Thoracic aorta (tissue), 2 donors: ENCODE measurements at places on chromosomes 3 and 15. TPM values are rescaled to one million over a fixed set of nuclear protein-coding genes. Genes with fewer than 3 reads are reported as not detected.

DNA sequence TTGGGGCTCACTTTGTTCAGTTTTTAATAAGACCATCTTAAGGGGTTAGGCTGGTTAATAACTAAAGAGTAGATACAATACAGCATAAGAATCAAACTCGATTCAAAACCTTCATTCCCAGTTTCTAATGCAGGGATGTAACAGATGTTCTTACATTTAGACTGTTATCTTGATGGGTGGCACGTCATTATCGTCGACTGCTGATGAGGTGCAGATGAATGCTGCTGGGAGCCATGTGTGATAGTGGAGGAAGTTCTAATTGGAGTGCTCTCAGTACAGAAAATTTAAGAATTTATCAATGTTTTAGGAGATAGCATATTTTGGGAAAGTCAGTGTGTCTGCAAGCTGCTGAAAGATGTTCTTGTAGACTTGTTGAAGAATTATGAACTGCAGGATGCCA lies 331.5 kb downstream of the PTPRG start:
- no peak for DNase-seq
- H3K27ac ChIP-seq: no peak overlapping the region
- no peak overlapping the region for H3K4me3 ChIP-seq
- no peaks in the 10 kb centered on the region for H3K36me3 ChIP-seq

Gene P2RY14
- total RNA-seq: 2.5 TPM

DNA sequence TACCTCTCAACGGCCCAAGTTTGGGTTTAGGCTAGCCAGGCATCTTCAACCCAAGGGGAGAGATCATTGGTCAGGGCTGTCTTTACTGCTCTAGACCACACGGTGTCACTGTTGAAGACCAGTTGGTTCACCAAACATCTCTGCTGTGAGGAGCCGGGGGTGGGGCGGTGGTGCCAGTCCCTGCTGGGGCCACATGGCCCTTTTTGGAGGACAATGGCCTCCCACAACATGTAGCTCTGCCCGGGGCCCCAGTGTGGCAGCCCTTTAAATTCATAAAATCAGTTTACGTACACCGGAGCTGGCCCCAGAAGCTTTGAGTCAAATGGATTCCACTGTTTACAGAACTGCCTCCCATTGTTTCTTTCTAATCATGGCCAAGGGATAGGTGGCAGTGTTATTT lies 19.1 kb upstream of the TM4SF18 start:
- H3K36me3 ChIP-seq: no peaks in the 10 kb centered on the region
- no peak overlapping the region for H3K27ac ChIP-seq
- no peaks in the 10 kb centered on the region for H3K27me3 ChIP-seq
- H3K4me3 ChIP-seq: no peak overlapping the region
- no peaks in the 10 kb centered on the region for H3K4me1 ChIP-seq

DNA sequence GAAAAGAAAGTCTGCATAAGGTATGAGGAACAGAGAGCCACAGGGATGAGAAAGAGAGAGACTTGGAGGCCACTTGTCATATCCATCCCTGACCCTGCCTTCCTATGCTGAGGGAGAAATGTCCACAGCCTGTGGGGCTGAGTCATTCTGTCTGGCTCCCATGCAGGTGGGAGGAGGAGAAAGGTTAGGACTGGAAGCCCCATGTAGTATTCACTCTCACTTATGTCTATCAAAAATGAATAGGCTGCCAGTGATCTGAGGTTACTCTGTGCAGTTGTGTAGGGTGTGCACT lies 71.3 kb downstream of the RAB11A start:
- no peaks in the 10 kb centered on the region for H3K36me3 ChIP-seq
- DNase-seq: no peak
- no peak overlapping the region for H3K27ac ChIP-seq
- no peaks in the 10 kb centered on the region for H3K4me1 ChIP-seq
- H3K4me3 ChIP-seq: no peak overlapping the region

GRCh38 chr3:104887069-104887468 lies 479.6 kb upstream of the ALCAM start:
- no peaks in the 10 kb centered on the region for H3K4me1 ChIP-seq
- no peak overlapping the region for H3K27ac ChIP-seq
- no peaks in the 10 kb centered on the region for H3K27me3 ChIP-seq
- no peaks in the 10 kb centered on the region for H3K36me3 ChIP-seq

DNA sequence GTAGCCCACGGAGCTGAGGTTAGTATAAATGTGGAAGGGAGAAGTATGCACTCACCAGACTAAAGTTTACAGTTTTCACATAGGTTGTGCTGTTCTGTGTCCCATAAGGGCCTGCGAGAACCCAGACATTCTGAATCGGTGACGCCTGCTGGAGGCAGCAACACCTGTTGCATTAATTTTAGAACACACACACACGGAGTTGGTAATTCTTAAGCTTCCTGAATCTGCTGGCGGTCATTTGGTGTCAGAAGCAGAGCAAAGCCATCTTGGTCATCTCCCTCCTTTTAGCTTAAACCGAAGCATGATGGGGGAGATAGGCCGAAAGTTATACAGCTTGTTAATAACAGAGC lies 41.1 kb upstream of the AP3B2 start:
- peak overlapping the region; percentile 68 for H3K27ac ChIP-seq
- peak overlapping the region; percentile 77 for H3K4me3 ChIP-seq
- peaks cover 6% of the 10 kb centered on the region for H3K36me3 ChIP-seq
- H3K27me3 ChIP-seq: no peaks in the 10 kb centered on the region
- no peak for DNase-seq
- H3K4me1 ChIP-seq: peaks cover 7% of the 10 kb centered on the region

DNA sequence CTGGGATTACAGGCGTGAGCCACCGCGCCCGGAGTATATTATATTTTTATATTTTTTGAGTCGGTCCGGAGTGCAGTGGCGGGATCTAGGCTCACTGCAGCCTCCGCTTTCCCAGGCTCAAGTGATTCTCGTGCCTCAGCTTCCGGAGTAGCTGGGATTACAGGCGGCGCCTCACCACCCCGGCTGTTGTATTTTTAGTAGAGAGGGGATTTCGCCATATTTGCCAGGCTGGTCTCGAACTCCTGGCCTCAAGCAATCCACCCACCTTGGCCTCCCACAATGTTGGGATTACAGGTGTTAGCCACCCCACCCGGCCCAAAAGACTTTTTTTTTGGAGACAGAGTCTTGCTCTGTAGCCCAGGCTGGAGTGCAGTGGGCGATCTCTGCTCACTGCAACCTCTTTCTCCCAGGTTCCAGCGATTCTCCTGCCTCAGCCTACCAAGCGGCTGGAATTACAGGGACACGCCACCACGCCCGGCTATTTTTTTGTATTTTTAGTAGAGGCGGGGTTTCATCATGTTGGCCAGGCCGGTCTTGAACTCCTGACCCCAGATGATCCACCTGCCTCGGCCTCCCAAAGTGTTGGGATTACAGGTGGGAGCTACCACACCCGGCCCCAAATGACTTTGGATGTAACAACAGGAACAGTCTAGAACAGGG lies 1.0 kb downstream of the ZNF589 start:
- no peak for DNase-seq
- H3K27me3 ChIP-seq: no peaks in the 10 kb centered on the region
- no peaks in the 10 kb centered on the region for H3K4me1 ChIP-seq
- H3K4me3 ChIP-seq: peak overlapping the region; percentile 98

Gene SLC35G2
- 5.3 TPM for total RNA-seq

GRCh38 chr3:71428841-71429596 lies 154.5 kb downstream of the FOXP1 start:
- no peaks in the 10 kb centered on the region for H3K36me3 ChIP-seq
- no peak for DNase-seq
- H3K4me1 ChIP-seq: peaks cover 47% of the 10 kb centered on the region
- H3K27me3 ChIP-seq: no peaks in the 10 kb centered on the region
- H3K27ac ChIP-seq: no peak overlapping the region
- peak overlapping the region; percentile 67 for H3K4me3 ChIP-seq

DNA sequence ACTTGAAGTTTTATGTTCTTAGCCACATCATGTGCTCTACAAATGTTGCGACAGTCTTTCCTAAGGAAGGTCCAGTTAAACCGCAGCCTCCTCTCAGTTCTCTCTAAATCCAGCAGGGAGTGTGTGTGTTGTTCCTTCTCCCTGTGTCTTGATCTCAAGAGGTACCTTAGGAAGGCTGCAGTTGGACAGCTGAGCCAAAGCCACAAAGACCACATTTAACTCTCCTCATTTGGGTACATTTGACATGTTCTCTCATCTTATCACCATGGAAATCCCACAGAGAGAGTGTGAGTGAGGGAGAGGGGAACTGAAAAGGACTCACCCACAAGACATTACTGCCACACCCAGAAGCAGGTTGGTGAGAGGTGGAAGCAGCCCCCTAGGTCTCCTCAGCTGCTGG lies 79.5 kb downstream of the CD200R1L start:
- no peaks in the 10 kb centered on the region for H3K4me1 ChIP-seq
- H3K36me3 ChIP-seq: no peaks in the 10 kb centered on the region
- no peak overlapping the region for H3K27ac ChIP-seq
- no peak overlapping the region for H3K4me3 ChIP-seq

DNA sequence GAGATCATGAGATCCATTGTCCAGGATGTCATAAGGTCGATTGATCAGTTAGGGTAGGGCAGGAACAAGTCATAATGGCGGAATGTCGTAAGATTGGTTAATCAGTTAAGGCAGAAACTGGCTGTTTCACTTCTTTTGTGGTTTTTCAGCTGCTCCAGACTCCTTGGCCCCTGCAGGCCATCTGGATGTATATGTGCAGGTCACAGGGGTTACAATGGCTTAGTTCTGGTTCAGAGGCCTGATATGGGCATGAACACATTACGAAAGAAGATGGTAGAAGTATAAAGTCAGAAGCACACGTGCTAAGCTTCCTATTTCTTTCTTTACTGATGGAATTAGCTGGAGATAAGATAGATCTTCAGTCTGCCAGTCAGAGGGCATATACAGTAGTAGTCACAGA lies 315.4 kb upstream of the LRRC3B start:
- H3K4me1 ChIP-seq: no peaks in the 10 kb centered on the region
- H3K27ac ChIP-seq: no peak overlapping the region
- DNase-seq: no peak
- no peak overlapping the region for H3K4me3 ChIP-seq
- no peaks in the 10 kb centered on the region for H3K27me3 ChIP-seq
- H3K36me3 ChIP-seq: no peaks in the 10 kb centered on the region

- H3K4me3 ChIP-seq: no peak overlapping the region
- H3K4me1 ChIP-seq: no peaks in the 10 kb centered on the region
- H3K27ac ChIP-seq: no peak overlapping the region
- H3K36me3 ChIP-seq: no peaks in the 10 kb centered on the region
- H3K27me3 ChIP-seq: no peaks in the 10 kb centered on the region
Measured at GRCh38 chr3:13746385-13746784, 133.5 kb downstream of the WNT7A start.

Gene CFAP100
- total RNA-seq: not detected

GRCh38 chr15:92848852-92849598 lies 51.1 kb upstream of the CHD2 start:
- no peaks in the 10 kb centered on the region for H3K27me3 ChIP-seq
- no peak overlapping the region for H3K27ac ChIP-seq
- no peaks in the 10 kb centered on the region for H3K4me1 ChIP-seq
- H3K36me3 ChIP-seq: no peaks in the 10 kb centered on the region

DNA sequence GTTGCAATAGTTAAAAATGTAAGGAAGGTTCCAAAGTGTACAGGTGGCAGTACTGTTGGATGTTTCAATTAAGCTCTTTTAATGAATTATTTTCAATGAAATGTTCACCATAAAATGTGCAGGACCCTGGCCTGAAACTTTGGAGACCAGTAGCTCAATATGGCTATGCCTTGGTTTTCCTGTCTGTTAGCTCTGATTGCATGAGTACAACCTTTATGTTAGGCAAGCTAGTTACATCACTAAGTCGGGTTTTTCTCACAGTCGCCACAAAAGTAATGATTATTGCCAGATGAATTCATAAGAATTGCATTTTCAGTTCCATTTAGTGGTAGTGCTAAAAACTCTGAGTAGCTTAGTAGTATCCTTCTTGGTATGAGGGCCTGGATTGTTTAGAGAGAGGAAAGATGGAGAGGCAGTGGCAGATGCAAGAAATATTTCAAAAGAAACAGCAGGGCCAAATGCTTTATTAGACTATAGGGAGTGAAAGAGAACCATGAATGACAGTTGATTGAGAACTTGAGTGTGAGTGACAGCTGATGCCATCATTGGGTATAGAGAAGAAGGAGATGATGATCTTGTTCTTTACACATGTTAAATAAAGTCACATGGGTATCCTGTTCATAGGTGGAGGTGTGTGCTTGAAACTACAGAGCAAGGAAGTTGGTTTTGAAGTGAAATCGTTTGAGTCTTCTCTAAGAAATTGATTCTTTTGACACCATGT lies 109.5 kb downstream of the AKAP13 start:
- H3K27me3 ChIP-seq: no peaks in the 10 kb centered on the region
- H3K27ac ChIP-seq: no peak overlapping the region
- H3K36me3 ChIP-seq: no peaks in the 10 kb centered on the region

GRCh38 chr3:197444793-197445379 lies 110.9 kb downstream of the BDH1 start:
- no peaks in the 10 kb centered on the region for H3K4me1 ChIP-seq
- no peak overlapping the region for H3K27ac ChIP-seq
- DNase-seq: no peak
- no peaks in the 10 kb centered on the region for H3K36me3 ChIP-seq
- no peak overlapping the region for H3K4me3 ChIP-seq

Gene MB21D2
- 6.4 TPM for total RNA-seq

- peak overlapping the region; percentile 89 for H3K4me3 ChIP-seq
- no peak for DNase-seq
- peak overlapping the region; percentile 93 for H3K27ac ChIP-seq
- H3K36me3 ChIP-seq: peaks cover 28% of the 10 kb centered on the region
Measured at GRCh38 chr15:90903733-90904536, 833 bp downstream of the MAN2A2 start.

DNA sequence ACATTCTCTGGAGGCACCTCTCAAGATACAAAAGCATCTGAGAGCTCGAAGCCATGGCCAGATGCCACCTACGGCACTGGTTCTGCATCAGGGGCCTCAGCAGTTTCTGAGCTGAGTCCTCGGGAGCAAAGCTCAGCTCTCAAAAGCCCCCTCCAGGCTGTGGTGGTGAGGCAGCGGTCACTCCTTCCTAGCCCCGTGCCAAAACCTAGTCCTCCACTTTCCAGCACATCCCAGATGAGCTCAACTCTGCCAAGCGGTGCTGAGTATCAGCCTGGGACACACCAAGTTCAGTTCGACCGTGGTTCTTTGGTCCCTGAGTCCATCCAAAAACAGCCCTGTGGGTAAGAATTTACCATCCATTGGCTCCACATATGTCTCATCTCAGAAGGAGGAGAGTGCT lies 79.3 kb upstream of the STT3B start:
- DNase-seq: no peak
- no peaks in the 10 kb centered on the region for H3K4me1 ChIP-seq
- no peaks in the 10 kb centered on the region for H3K36me3 ChIP-seq
- no peaks in the 10 kb centered on the region for H3K27me3 ChIP-seq

- H3K27me3 ChIP-seq: no peaks in the 10 kb centered on the region
- H3K36me3 ChIP-seq: no peaks in the 10 kb centered on the region
- no peak overlapping the region for H3K27ac ChIP-seq
- peaks cover 10% of the 10 kb centered on the region for H3K4me1 ChIP-seq
Measured at GRCh38 chr3:177676947-177677587, 479.8 kb upstream of the TBL1XR1 start.

DNA sequence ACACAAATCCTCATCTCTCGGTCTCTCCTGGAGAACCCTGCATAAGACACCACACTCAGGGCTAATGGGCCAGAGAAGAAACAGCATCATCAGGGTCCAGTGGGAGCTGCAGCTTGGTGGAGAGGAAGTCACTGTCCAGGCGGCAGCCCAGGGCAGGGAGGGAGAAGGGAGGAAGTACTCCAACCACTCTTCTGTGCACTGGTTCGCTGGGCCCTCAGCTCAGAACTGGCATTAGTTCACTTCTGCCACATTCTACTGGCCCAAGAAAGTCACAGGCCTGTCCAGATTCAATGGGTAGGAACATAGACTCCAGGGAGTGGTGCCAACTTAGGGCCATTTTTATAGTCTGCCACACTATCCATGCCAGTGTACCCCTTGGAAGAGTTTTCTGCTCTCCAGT lies 169.0 kb downstream of the ABHD5 start:
- H3K36me3 ChIP-seq: no peaks in the 10 kb centered on the region
- no peaks in the 10 kb centered on the region for H3K27me3 ChIP-seq
- no peak overlapping the region for H3K27ac ChIP-seq
- no peak for DNase-seq
- no peak overlapping the region for H3K4me3 ChIP-seq
